ENCODE measurements at places on chromosomes 7 and 10. TPM values are rescaled to one million over a fixed set of nuclear protein-coding genes. Genes with fewer than 3 reads are reported as not detected.
A peak's percentile ranks its signal among the peaks of the same experiment; 100 is the strongest.

The EPHB6 gene
- 8.4 TPM for total RNA-seq

DNA sequence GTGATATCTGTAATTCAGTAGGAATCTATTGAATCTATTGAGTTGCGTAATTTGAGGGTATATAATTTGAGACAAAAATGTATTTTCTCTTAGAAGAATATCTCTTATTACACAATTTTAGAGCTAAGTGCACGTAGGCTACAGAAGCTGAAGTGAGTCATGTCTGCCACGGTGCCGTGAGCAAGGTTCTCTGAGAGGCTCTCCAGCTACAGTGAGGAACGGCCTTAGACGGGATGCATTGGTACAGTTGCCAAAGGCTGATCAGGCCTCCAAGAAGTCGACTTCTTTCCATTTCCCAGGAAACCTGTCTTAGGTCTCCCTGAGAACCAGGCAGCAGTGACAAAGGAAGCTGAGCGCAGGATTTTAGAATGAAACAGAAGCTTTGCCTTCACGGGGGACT is 28.6 kb downstream of the TCERG1L start:
- H3K4me1 ChIP-seq, result no peaks in the 10 kb centered on the region
- H3K27me3 ChIP-seq, result no peaks in the 10 kb centered on the region
- no peaks in the 10 kb centered on the region for H3K36me3 ChIP-seq
- no peak overlapping the region for H3K4me3 ChIP-seq

DNA sequence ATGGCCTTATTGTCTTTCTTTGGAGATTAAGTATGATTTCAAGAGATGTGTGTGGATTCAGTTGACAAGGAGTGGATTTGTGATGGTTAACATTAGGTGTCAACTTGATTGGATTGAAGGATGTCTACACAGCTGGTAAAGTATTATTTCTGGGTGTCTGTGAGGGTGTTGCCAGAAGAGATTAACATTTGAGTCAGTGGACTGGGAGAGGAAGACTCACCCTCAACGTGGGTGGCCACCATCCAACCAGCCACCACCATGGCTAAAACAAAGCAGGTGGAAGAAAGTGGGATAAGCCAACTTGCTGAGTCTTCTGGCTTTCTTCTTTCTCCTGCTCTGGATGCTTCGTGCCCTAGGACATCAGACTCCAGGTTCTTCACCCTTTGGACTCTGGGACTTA is 76.1 kb downstream of the GPR37 start:
- H3K4me3 ChIP-seq, result no peak overlapping the region
- no peaks in the 10 kb centered on the region for H3K36me3 ChIP-seq
- no peaks in the 10 kb centered on the region for H3K4me1 ChIP-seq
- no peak for DNase-seq

The PPP1R3C gene
- 5.4 TPM for total RNA-seq

DNA sequence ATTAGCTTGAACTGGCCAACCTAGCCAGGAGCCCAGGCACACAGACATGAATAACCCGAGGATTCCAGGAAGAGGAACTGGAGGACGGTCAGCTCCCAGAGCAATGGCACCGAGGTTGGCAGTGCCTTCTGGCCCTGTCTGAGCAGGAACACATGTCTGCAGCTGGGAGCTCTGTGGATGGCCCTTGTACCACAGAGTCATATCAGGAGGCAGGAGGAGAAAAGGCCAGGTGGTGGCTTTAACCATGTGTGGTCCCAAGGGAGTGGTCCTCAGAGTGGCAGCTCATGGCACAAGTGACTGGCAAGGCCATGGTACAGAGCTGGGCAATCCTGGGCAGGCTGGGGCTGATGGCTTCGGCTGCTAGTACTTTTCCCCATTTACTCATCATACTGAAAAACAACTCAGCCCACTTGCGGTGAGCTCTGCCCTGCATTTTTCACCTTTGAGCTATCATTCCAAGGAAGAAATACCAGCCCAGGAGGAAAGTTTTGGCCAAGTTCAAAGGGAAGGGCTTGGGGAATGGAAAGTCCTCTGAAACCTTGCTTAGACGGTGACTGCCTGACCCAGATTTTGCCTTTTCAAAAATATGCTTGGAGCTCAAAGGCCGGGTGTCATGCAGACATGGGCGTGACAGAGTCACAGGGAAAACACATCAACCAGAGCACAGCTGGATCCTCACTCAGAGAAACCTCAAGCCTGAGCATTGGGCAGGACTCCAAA is 25.7 kb upstream of the LOXL4 start:
- peaks cover 25% of the 10 kb centered on the region for H3K4me1 ChIP-seq
- H3K27me3 ChIP-seq, result peaks cover 9% of the 10 kb centered on the region
- H3K27ac ChIP-seq, result no peak overlapping the region
- H3K4me3 ChIP-seq, result no peak overlapping the region

- no peaks in the 10 kb centered on the region for H3K4me1 ChIP-seq
- H3K27me3 ChIP-seq, result peaks cover 3% of the 10 kb centered on the region
- DNase-seq, result peak; percentile 62
- H3K27ac ChIP-seq, result no peak overlapping the region
- no peak overlapping the region for H3K4me3 ChIP-seq
Observed at GRCh38 chr10:131848741-131849590, 51.8 kb upstream of the PPP2R2D start.

- peak overlapping the region; percentile 8 for H3K4me3 ChIP-seq
- H3K4me1 ChIP-seq, result peaks cover 3% of the 10 kb centered on the region
- H3K27ac ChIP-seq, result peak overlapping the region; percentile 42
Observed at GRCh38 chr7:74722153-74722552, 51.7 kb upstream of the NCF1 start.

The CRYGN gene
- total RNA-seq, result 1.3 TPM

- no peaks in the 10 kb centered on the region for H3K27me3 ChIP-seq
- no peaks in the 10 kb centered on the region for H3K36me3 ChIP-seq
- no peak overlapping the region for H3K27ac ChIP-seq
- no peak for DNase-seq
Observed at GRCh38 chr7:26363465-26363864, 71.8 kb downstream of the SNX10 start.

The CPVL gene
- 30.2 TPM for total RNA-seq

GRCh38 chr10:84743483-84743882 is 415.1 kb downstream of the CCSER2 start:
- no peak for DNase-seq
- no peak overlapping the region for H3K4me3 ChIP-seq
- no peaks in the 10 kb centered on the region for H3K36me3 ChIP-seq
- no peak overlapping the region for H3K27ac ChIP-seq
- H3K4me1 ChIP-seq, result no peaks in the 10 kb centered on the region

DNA sequence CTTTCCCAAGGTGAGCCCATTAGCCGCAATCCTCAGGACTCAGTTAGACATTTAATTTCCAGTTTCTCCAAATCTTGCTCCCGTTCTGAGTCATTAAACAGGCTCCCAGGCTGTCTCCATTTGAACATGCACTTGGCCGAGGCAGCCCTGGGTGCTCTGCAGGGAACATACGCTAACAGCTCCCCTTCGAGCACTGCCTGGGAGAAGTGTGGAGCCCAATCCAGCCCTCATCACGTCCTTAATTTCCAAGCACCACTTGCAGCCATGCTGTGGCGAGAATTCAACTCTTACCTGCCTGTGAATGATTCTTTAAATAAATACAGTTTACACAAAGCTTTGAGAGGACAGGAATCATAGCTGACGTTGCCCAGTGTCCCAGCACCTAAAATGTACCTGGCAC is 218.2 kb downstream of the CCSER2 start:
- H3K36me3 ChIP-seq, result no peaks in the 10 kb centered on the region
- no peak overlapping the region for H3K27ac ChIP-seq
- peaks cover 11% of the 10 kb centered on the region for H3K4me1 ChIP-seq
- no peak for DNase-seq
- H3K4me3 ChIP-seq, result no peak overlapping the region

- DNase-seq, result no peak
- no peaks in the 10 kb centered on the region for H3K27me3 ChIP-seq
- H3K36me3 ChIP-seq, result peaks cover 29% of the 10 kb centered on the region
- H3K27ac ChIP-seq, result no peak overlapping the region
Observed at GRCh38 chr10:91974960-91975359, 51.4 kb downstream of the BTAF1 start.

DNA sequence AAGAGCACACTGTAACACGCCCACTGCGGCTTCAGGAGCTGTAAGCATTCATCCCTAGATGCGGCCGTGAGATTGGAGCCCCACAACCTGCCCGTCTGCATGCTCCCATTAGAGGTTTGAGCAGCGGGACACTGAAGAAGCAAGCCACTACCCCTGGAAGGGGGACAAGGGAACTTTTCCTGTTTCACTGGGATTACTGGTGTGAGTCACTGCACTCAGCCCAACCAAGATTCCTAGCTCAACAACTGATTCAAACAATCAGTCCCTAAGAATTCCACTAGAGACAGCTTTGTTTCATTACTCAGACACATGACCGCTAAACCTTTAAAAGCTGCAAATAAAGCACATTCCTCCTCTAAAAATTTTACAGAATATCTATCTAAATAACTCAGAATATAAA is 69.8 kb downstream of the ORC5 start:
- no peaks in the 10 kb centered on the region for H3K27me3 ChIP-seq
- H3K4me1 ChIP-seq, result no peaks in the 10 kb centered on the region
- H3K27ac ChIP-seq, result no peak overlapping the region
- peaks cover 7% of the 10 kb centered on the region for H3K36me3 ChIP-seq
- no peak for DNase-seq

DNA sequence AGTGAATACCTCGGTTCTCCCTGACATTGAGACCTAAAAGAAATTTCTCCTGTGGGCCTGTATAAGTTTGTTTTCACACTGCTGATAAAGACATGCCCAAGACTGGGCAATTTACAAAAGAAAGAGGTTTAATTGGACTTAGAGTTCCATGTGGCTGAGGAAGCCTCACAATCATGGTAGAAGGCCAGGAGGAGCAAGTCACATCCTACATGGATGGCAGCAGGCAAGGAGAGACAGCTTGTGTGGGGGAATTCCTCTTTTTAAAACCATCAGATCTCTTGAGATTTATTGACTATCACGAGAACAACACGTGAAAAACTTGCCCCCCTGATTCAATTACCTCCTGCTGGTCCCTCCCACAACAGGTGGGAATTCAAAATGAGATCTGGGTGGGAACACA is 6.7 kb downstream of the TMEM72 start:
- H3K4me1 ChIP-seq, result peaks cover 23% of the 10 kb centered on the region
- no peaks in the 10 kb centered on the region for H3K36me3 ChIP-seq
- no peaks in the 10 kb centered on the region for H3K27me3 ChIP-seq
- H3K27ac ChIP-seq, result no peak overlapping the region

The LIPK gene
- 3.2 TPM for total RNA-seq

GRCh38 chr7:141979568-141979967 is 6.0 kb upstream of the TAS2R38 start:
- H3K36me3 ChIP-seq, result no peaks in the 10 kb centered on the region
- no peak for DNase-seq
- peaks cover 7% of the 10 kb centered on the region for H3K27me3 ChIP-seq
- H3K4me3 ChIP-seq, result no peak overlapping the region
- no peaks in the 10 kb centered on the region for H3K4me1 ChIP-seq

The CSGALNACT2 gene
- 6.0 TPM for total RNA-seq

The DYNC1I1 gene
- 2.5 TPM for total RNA-seq

The BTBD16 gene
- 0.29 TPM for total RNA-seq

DNA sequence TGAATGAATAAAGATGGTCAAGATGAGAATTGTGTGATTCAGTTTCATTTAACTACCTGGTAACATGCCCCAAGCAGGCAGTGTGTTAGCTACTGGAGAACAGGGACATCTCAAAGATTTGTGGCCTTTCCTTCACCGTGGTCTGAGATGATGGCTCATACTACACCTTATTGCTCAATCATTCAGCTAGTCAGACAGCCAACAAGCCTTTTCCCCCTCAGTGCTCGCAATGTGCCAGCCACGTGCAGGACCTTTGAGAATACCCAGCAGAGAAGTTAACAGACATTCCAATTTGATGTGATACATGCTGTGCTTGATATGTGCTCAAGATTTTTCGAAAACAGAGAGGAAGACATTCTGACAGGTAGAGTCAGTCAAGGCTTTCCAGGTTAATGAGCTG is 562.8 kb downstream of the SUGCT start:
- no peak overlapping the region for H3K4me3 ChIP-seq
- DNase-seq, result no peak
- H3K36me3 ChIP-seq, result peaks cover 3% of the 10 kb centered on the region
- H3K27me3 ChIP-seq, result no peaks in the 10 kb centered on the region

The MYH16 gene
- total RNA-seq, result not detected

The SFTPD gene
- total RNA-seq, result 0.24 TPM

The PTF1A gene
- total RNA-seq, result 0.51 TPM

The GJC3 gene
- total RNA-seq, result not detected

The PTPRE gene
- 2.5 TPM for total RNA-seq

DNA sequence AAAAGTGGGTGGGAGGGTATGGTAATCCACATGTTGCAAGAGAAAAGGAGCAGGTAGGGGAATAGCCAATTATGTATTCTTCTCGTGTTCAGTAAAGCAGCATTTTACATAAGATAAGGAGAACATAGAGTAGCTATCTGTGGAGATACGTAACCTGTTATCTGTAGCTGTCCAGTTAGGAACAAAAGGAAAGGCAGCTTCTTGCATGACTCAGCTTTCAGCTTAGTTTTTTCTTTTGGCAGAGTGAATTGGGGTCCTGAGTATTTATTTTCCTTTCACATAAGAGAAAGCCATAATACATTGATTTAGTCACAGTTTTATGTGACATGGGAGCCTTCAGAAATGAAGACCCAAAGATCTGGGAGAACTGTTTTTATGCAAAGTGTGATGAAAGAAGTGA is 116.7 kb upstream of the IMMP2L start:
- H3K27ac ChIP-seq, result no peak overlapping the region
- H3K36me3 ChIP-seq, result no peaks in the 10 kb centered on the region
- DNase-seq, result no peak
- no peak overlapping the region for H3K4me3 ChIP-seq
- peaks cover 10% of the 10 kb centered on the region for H3K27me3 ChIP-seq
- H3K4me1 ChIP-seq, result no peaks in the 10 kb centered on the region

The GPC2 gene
- total RNA-seq, result 53.3 TPM

GRCh38 chr7:5610500-5611186 is 170.8 kb downstream of the RNF216 start:
- H3K36me3 ChIP-seq, result no peaks in the 10 kb centered on the region
- H3K4me3 ChIP-seq, result no peak overlapping the region
- DNase-seq, result no peak
- H3K4me1 ChIP-seq, result no peaks in the 10 kb centered on the region
- no peaks in the 10 kb centered on the region for H3K27me3 ChIP-seq
- no peak overlapping the region for H3K27ac ChIP-seq

GRCh38 chr10:97572214-97572989 is at the start of gene ANKRD2:
ANKRD2 (plus strand) TSS chr10:97572779; CDS start chr10:97572789, 10 bp downstream.
- no peaks in the 10 kb centered on the region for H3K36me3 ChIP-seq
- peak within 1 kb of the TSS; percentile 87 for H3K27ac ChIP-seq
- H3K4me3 ChIP-seq, result no peak within 1 kb of the TSS
- H3K4me1 ChIP-seq, result no peaks in the 10 kb centered on the region

- no peak within 1 kb of the TSS for H3K27ac ChIP-seq
- DNase-seq, result no peak
- H3K4me3 ChIP-seq, result no peak within 1 kb of the TSS
- peaks cover 6% of the 10 kb centered on the region for H3K4me1 ChIP-seq
Observed at GRCh38 chr7:138797715-138798320, at the start of the genes ATP6V0A4 and TMEM213. ATP6V0A4 (minus strand) TSS chr7:138798196; CDS start chr7:138771247, 26,949 bp downstream. TMEM213 (plus strand) TSS chr7:138797994; CDS start chr7:138798105, 111 bp downstream.

Measured in type B pancreatic cell (in vitro differentiated cells).